ENCODE measurements at places on chromosomes 12 and 14.

- no peaks in the 10 kb centered on the region for H3K4me1 ChIP-seq
- no peak overlapping the region for H3K4me3 ChIP-seq
- H3K27me3 ChIP-seq = no peaks in the 10 kb centered on the region
- DNase-seq = no peak
These were observed 8.4 kb upstream of the ERGIC2 start for GRCh38 chr12:29389295-29389919.

DNA sequence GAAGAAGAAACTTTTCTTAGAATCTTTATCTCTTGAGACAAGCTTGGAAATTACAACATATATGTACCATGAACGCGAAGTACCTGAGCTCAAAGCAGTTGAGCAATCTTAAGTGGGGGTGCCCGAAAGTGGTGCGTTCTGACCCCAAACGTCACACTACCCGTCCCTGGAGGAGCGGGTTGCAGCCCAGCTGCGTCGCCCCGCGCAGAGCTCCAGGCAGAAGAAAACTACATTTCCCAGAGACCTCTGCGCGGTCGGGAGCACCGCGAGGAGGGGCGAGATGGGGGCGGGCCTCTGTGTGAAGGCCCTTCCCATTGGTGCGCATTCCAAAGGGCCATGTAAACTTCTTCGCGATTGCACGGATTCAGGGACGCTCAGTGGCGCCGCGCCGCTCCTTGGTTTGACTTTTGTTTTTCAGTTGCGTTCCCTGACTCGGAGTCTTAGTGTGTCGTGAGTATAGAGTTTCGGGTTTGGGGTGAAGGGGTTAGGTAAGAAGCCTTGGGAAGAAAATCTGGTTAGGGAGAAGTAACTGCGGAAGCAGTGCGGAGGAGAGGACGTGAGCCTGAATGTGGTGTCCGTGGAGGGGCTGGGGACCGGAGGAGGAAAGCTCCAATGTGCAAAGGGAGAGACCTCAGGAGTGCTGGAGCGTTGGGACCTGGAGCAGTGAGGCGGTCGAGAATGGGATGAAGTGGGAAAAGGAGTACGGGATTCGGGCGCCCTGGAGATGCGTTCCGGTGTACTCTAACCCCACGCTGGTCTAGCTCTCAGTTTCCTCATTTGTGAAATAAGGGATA lies at the start of gene CCDC77:
CCDC77 (plus strand) TSS at position 410 of the 794 bp plus-strand sequence. CDS start 7,740 bp downstream, outside the sequence.
- peak within 1 kb of the TSS; percentile 85 for H3K4me3 ChIP-seq
- peaks cover 6% of the 10 kb centered on the region for H3K4me1 ChIP-seq
- no peaks in the 10 kb centered on the region for H3K36me3 ChIP-seq
- peak; percentile 95 for DNase-seq
- peak within 1 kb of the TSS; percentile 73 for H3K27ac ChIP-seq

- no peaks in the 10 kb centered on the region for H3K36me3 ChIP-seq
- H3K4me3 ChIP-seq = no peak overlapping the region
- H3K27me3 ChIP-seq = no peaks in the 10 kb centered on the region
- H3K4me1 ChIP-seq = no peaks in the 10 kb centered on the region
- no peak for DNase-seq
These were observed 609.0 kb upstream of the LMO3 start for GRCh38 chr12:17214929-17215328.

DNA sequence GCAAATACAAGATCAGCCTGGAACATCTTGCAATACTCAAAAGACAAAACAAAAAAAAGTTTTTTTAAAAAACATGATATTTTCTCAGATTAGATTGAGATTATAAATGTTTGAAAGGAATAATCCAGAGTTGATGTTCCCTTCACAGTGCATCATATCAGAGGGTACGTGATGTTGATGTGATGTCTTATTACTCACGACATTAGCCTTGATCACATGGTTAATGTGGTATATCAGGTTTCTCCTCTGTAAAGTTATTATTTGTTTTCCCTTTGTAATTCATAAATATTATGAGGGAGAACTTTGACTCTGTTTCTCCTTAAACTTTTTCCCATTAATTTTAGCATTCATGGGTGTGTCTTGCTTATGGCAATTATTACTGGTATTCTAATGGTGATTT lies 26.6 kb downstream of the LIMA1 start:
- H3K4me1 ChIP-seq = peaks cover 7% of the 10 kb centered on the region
- DNase-seq = no peak
- H3K4me3 ChIP-seq = no peak overlapping the region

- H3K4me3 ChIP-seq = no peak overlapping the region
- no peak for DNase-seq
- H3K36me3 ChIP-seq = no peaks in the 10 kb centered on the region
- no peaks in the 10 kb centered on the region for H3K4me1 ChIP-seq
- no peak overlapping the region for H3K27ac ChIP-seq
These were observed 322.7 kb downstream of the SOX5 start for GRCh38 chr12:23626791-23627190.

DNA sequence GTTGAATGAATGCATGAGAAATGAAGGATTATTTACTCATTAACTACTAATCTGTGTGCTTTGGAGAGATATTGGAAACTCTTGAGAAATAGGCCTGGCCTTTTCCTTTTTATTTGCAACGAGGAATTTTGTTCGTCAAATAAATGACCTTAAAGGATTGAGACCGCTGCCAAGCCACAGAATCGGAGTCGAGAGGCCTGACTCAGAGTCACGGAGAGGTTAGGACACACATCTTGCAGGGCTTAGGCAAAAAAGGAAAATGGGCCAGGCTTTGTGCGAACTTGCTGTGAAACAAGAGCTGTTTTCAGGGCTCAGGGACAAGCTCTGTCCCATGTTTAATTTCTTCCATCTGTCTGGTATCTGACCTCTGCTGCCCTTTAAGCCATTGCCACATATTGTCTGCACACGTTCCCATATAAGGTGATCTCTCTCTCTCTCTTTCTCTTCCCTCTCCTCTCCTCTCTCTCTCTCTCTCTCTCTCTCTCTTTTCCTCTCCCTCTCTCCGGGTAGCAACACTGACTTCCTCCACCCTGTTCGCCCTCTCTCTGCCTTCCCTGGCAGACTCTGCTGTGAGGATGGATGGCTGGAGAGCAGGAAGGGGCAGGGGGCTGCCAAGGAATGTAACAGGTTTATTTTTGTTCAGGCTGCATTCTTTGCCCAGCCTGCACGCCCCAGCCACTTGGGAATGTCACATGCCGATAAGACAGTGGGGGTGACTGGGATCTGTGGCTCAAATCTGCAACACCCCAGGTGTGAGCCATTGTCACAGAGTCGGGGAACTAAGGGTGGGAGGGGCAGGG lies 14.9 kb upstream of the IFT81 start:
- no peaks in the 10 kb centered on the region for H3K27me3 ChIP-seq
- DNase-seq = peak; percentile 77
- H3K4me1 ChIP-seq = peaks cover 17% of the 10 kb centered on the region
- H3K36me3 ChIP-seq = no peaks in the 10 kb centered on the region
- peak overlapping the region; percentile 92 for H3K27ac ChIP-seq
- H3K4me3 ChIP-seq = peak overlapping the region; percentile 21

- no peak overlapping the region for H3K27ac ChIP-seq
- DNase-seq = no peak
- no peaks in the 10 kb centered on the region for H3K27me3 ChIP-seq
These were observed 66.5 kb downstream of the TBC1D30 start for GRCh38 chr12:64890873-64891468.

DNA sequence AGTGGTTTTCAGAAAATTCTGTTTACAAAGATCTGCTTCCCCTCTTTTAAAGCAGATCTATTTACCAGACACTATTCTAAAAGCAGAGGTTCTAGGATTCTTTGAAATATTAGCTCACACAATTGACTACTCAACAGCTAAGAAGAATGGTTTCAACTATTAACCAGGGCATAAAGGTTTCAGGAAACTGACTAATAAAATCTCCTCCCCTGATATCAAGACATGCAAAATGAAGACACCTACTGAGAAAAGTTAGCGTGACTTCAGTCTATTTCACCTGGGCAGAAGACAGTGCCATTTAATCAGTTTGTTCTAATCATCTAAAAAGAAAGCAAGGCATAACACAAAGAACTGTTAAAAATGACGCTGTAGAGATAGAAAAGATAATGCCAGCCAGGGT lies 22.2 kb downstream of the DAD1 start:
- no peaks in the 10 kb centered on the region for H3K27me3 ChIP-seq
- H3K27ac ChIP-seq = no peak overlapping the region
- no peak for DNase-seq
- H3K36me3 ChIP-seq = peaks cover 18% of the 10 kb centered on the region

- no peaks in the 10 kb centered on the region for H3K4me1 ChIP-seq
- no peaks in the 10 kb centered on the region for H3K27me3 ChIP-seq
- no peak within 1 kb of the TSS for H3K27ac ChIP-seq
- DNase-seq = no peak
These were observed at the start of gene CD69 for GRCh38 chr12:9760699-9761418. CD69 (minus strand) TSS chr12:9760901; CDS start chr12:9760820, 81 bp downstream.

DNA sequence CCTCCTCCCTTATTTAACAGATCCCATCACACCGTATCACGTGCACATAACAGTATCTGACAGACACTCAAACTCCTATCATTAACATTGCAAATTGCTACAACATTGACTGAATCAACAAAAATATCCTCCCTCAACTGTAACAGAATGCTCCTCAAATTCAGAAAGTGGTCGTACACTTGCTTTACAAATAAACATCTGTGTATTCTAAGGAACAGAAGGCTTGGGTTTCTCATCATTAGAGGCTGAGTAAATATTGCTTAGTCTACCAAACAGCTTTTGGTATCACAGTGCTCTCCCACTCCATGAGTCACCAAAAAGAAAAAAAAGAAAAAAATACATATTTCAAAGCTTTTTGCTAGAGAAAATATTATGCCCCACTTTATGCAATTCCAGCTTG lies 23.9 kb downstream of the FERMT2 start:
- no peak for DNase-seq
- H3K27me3 ChIP-seq = no peaks in the 10 kb centered on the region
- peak overlapping the region; percentile 62 for H3K27ac ChIP-seq
- peak overlapping the region; percentile 19 for H3K4me3 ChIP-seq

GRCh38 chr12:42789808-42790760 lies 200.5 kb upstream of the PRICKLE1 start:
- H3K27me3 ChIP-seq = no peaks in the 10 kb centered on the region
- no peak for DNase-seq
- H3K4me3 ChIP-seq = no peak overlapping the region
- H3K27ac ChIP-seq = no peak overlapping the region

- H3K36me3 ChIP-seq = no peaks in the 10 kb centered on the region
- H3K27me3 ChIP-seq = no peaks in the 10 kb centered on the region
- H3K4me1 ChIP-seq = peaks cover 3% of the 10 kb centered on the region
- no peak overlapping the region for H3K4me3 ChIP-seq
- DNase-seq = no peak
These were observed 58.4 kb upstream of the PPP1R12A start for GRCh38 chr12:79993106-79993862.

GRCh38 chr12:77437206-77437605 lies 371.8 kb upstream of the E2F7 start:
- no peaks in the 10 kb centered on the region for H3K27me3 ChIP-seq
- H3K27ac ChIP-seq = no peak overlapping the region
- no peaks in the 10 kb centered on the region for H3K4me1 ChIP-seq
- H3K4me3 ChIP-seq = no peak overlapping the region
- DNase-seq = no peak

GRCh38 chr12:120630104-120630892 lies 10.1 kb upstream of the CABP1 start:
- H3K4me3 ChIP-seq = no peak overlapping the region
- H3K36me3 ChIP-seq = no peaks in the 10 kb centered on the region
- no peak for DNase-seq
- no peak overlapping the region for H3K27ac ChIP-seq
- no peaks in the 10 kb centered on the region for H3K4me1 ChIP-seq
- no peaks in the 10 kb centered on the region for H3K27me3 ChIP-seq

DNA sequence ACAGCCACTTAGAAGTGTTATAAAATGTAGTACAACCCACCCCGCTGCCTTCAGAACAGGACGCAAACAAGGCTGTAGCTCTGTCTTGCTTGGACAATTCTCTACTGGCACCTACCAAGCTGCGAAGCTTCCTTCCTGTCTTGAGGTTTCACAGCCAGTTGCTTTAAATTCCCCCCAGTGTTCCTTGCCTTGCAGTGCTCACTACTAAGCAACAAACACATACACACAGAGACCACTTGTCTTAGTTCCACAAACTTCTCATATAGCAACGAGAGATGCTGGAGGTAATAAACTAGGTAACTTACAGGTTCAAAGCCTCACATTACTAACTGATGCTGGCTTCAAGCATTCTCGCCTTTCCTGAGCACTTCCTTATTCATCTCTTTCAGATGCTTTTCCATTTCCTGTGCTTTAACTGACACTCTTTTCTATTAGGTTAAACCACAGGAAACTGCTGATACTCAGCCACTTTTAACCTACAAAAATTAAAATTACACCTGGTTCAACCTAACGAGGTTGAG lies 91.5 kb upstream of the PTGDR start:
- no peaks in the 10 kb centered on the region for H3K36me3 ChIP-seq
- no peaks in the 10 kb centered on the region for H3K4me1 ChIP-seq
- H3K4me3 ChIP-seq = no peak overlapping the region

DNA sequence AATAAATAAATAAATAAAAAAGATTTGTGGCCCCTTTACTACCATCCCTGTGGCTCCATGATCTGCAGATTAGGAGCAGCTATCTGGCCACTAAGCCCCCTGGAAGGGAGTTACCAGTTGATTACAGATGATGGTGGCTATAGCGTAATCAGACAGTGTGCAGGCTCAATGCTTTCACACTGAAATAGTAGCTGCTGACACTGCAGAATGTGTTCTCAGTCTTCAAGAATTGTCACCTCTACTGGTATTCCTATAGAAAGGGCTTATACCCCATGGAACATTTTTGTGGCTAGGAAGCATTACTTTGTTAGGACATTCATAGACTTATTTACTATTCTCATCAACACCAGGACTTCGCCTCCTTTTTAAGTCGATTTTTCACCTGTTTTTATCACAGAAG lies 30.9 kb downstream of the DCAF4 start:
- no peaks in the 10 kb centered on the region for H3K4me1 ChIP-seq
- H3K4me3 ChIP-seq = no peak overlapping the region

- H3K4me1 ChIP-seq = peaks cover 10% of the 10 kb centered on the region
- peak overlapping the region; percentile 59 for H3K27ac ChIP-seq
These were observed 116.5 kb downstream of the RFLNA start for GRCh38 chr12:124411281-124411878.

DNA sequence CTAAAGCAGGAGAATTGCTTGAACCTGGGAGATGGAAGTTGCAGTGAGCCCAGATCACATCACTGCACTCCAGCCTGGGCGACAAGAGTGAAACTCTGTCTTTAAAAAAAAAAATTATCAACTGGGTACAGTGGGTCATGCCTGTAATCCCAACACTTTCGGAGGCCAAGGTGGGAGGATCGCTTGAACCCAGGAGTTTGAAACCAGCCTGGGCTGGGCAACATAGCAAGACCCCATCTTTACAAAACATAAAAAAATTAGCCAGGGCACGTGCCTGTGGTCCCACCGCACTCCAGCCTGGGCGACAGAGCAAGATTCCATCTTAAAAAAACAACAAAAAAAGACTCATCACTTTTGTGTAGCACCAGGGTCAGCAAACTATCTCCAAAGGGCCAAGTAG lies 7.1 kb upstream of the NANOG start:
- H3K27ac ChIP-seq = no peak overlapping the region
- H3K4me1 ChIP-seq = no peaks in the 10 kb centered on the region
- no peak overlapping the region for H3K4me3 ChIP-seq
- H3K27me3 ChIP-seq = no peaks in the 10 kb centered on the region
- no peaks in the 10 kb centered on the region for H3K36me3 ChIP-seq
- DNase-seq = no peak

GRCh38 chr12:124837958-124838803 lies 25.5 kb downstream of the SCARB1 start:
- DNase-seq = peak; percentile 74
- H3K27ac ChIP-seq = no peak overlapping the region
